ENCODE measurements at places on chromosomes 1 and 21. TPM values are rescaled to one million over a fixed set of nuclear protein-coding genes. Genes with fewer than 3 reads are reported as not detected.

- no peak for DNase-seq
Observed at GRCh38 chr1:109712321-109712864, 342 bp downstream of the GSTM5 start.

AKR7A3 gene
- 0.17 TPM for total RNA-seq

PLA2G2F gene
- not detected for total RNA-seq

CHI3L2 gene
- total RNA-seq, result not detected
